ENCODE measurements at places on chromosomes 6 and 20. TPM values are rescaled to one million over a fixed set of nuclear protein-coding genes. Genes with fewer than 3 reads are reported as not detected.

The TUBB2B gene
- 0.46 TPM for total RNA-seq

The RAD21L1 gene
- not detected for total RNA-seq

The NKX2-2 gene
- not detected for total RNA-seq

The KIZ gene
- 16.2 TPM for total RNA-seq

The TRPC4AP gene
- total RNA-seq, result 67.6 TPM

The TNF gene
- 2.4 TPM for total RNA-seq

The SMIM8 gene
- total RNA-seq, result 9.5 TPM

The C20orf202 gene
- 0.64 TPM for total RNA-seq

The NHLRC1 gene
- total RNA-seq, result 2.3 TPM

The CALHM4 gene
- total RNA-seq, result not detected

The TBXT gene
- not detected for total RNA-seq

The HSP90AB1 gene
- 660 TPM for total RNA-seq

The DZANK1 gene
- total RNA-seq, result 2.7 TPM

The IP6K3 gene
- 4.6 TPM for total RNA-seq

The GLP1R gene
- total RNA-seq, result not detected

The TSPO2 gene
- total RNA-seq, result not detected

DNA sequence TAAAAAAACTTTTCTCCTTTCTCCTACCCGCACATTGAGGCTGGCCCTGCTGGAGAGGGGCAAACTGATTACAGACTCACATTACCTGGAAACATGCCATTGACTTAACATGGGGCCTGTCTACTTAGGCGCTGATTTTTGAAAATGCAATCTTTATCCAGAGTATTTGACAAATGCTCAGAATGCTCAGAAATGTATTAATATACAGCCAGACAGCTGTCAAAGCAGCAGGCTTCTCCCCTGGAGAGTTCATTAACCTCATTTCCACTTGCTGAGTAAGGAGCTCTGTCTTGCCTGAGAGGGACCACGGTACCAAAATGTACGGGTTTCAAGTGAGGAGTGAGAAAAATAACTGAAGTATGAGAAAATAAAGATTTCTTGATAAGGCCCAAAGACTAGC lies 95.7 kb downstream of the PAX1 start:
- DNase-seq, result no peak

DNA sequence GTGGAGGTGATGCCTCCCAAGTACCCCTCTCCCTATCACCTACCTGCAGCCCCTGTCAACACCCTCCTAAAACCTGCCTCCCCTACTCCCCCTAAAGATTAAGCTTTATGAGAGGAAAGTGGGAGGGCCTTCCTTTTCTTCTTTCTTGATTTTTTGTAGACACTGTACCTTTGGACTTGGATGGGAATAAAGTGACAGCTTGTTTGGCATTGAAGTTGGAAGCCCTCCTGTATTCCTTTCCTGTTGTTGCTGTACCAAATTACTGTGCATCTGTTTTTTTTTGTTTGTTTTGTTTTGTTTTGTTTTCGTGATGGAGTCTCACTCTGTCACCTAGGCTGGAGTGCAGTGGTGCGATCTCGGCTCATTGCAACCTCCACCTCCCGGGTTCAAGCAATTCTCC lies 99.3 kb upstream of the NFATC2 start:
- no peak for DNase-seq

GRCh38 chr20:44224637-44225036 lies 14.1 kb upstream of the OSER1 start:
- no peak for DNase-seq

- no peak for DNase-seq
Observed at GRCh38 chr6:102474041-102474807, 1080.7 kb downstream of the GRIK2 start.

DNA sequence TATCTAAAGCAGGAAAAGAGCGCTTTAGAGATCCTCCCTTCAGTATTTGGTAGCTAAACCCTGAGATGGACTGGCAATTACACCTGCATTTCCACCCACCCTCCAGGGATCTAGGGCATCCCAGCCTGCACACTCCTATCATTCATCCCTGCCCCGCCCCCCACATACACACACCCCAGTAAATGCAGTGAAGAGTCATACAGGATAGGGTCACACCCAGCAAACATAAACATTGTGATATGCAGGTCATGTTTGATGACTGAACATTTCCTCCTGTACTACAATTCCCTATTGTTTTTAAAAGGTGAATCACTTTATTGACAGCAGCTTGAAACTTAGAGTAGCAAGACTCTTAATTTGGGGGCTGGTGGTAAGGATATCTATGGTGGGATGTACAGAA lies 112.9 kb downstream of the FOXO3 start:
- no peak for DNase-seq

- DNase-seq, result no peak
Observed at GRCh38 chr6:77106992-77107391, 356.3 kb downstream of the HTR1B start.

DNA sequence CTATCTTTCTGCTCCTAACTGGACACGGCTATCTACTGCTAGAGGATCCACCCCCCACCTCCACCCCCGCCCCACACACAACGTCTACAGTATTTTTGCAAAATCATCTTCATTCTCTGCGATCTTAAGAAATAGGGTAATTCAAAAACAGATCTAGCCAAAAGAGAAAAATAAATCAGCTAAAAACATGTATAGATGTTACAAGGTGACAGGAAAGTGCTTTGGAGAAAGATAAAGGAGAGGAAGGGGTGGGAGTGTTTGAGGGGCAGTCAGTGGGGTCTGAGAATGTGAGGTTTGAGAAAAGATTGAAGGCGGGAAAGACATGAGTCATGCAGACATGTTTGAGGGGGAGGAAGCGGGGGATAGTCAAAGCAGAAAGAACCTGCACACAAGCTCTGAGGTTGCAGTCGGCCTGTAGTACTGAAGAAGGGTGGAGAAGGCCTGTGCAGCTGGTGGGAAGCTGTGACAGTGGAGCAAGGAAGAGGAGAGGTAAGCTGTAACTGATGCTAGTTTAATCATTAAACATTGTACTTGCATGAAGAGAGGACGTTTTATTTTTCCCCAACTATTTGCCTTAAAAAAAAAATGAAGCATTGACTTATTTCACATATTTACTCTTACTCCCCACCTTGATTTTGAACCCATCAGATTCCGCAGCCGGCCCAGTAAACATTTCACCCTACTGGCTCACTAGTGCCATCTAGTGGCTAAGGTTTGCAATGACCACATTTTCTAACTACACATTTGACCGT lies 332.6 kb downstream of the ADGRB3 start:
- DNase-seq, result peak; percentile 63

DNA sequence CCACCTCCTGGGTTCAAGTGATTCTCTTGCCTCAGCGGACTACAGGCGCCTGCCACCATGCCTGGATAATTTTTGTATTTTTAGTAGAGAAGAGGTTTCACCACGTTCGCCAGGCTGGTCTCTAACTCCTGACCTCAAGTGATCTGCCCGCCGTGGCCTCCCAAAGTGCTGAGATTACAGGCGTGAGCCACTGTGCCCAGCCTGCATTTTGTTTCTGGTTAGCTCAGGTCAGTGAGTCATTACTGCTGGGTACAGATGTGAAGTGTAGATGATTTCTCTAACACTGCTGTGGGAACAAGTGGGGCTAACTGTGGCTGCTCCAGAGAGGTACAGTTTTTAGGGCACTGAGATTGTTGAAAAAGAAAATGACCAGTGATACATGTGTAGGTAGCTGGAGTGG lies 188.6 kb downstream of the PRL start:
- no peak for DNase-seq

GRCh38 chr20:31721408-31722256 lies 1.0 kb downstream of the BCL2L1 start:
- DNase-seq, result peak; percentile 67

- DNase-seq, result no peak
Observed at GRCh38 chr20:33318096-33318429, 35.0 kb downstream of the BPIFB1 start.

DNA sequence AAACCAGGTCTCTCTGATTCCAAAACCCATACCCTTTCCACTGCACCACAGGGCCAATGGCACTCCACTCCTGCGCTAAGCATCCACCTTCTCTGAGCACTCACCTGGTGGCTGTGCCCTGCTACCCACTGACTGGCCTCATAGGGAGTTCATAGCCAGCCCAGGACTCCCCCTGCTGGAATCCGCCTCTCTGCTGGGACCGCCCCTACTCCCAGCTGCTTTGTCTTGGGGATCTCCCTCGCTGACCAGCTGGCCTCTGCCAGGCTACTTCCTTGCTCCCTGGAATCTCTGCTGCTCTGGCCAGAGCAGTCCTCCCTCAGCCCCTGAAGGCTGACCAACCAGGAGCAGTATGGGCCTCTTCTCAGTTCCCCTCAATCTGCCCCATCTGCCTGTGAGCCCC lies 129.7 kb downstream of the FAXC start:
- no peak for DNase-seq

GRCh38 chr20:35171753-35172433 lies at the start of gene PROCR:
TSS of gene PROCR (plus strand) at chr20:35172072. CDS start at chr20:35172155, 83 bp downstream.
- peak; percentile 87 for DNase-seq

DNA sequence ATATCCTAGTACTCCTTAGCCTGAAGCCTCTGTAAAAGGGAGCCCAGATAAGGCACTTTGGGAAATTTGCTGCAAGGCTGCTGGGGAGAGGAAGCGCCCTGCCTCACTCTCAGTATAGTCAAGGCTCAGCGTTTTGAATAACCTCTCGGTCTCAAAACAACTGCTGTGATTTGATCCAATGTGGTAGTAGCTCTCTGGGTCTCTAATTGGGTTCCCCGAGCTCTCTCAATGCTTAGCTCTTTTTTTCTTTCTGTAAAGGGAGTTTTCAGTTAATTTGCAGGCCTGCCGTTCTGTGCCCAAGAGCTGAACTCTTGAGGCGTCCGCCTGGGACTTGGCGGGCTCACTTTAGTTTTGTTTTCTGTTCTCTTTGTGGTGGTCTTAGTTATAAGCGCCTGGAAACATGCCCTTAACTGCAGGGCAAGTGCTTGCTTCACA lies 41.2 kb downstream of the ZHX3 start:
- DNase-seq, result no peak

GRCh38 chr6:104995989-104996617 lies 39.2 kb downstream of the LIN28B start:
- DNase-seq, result no peak

DNA sequence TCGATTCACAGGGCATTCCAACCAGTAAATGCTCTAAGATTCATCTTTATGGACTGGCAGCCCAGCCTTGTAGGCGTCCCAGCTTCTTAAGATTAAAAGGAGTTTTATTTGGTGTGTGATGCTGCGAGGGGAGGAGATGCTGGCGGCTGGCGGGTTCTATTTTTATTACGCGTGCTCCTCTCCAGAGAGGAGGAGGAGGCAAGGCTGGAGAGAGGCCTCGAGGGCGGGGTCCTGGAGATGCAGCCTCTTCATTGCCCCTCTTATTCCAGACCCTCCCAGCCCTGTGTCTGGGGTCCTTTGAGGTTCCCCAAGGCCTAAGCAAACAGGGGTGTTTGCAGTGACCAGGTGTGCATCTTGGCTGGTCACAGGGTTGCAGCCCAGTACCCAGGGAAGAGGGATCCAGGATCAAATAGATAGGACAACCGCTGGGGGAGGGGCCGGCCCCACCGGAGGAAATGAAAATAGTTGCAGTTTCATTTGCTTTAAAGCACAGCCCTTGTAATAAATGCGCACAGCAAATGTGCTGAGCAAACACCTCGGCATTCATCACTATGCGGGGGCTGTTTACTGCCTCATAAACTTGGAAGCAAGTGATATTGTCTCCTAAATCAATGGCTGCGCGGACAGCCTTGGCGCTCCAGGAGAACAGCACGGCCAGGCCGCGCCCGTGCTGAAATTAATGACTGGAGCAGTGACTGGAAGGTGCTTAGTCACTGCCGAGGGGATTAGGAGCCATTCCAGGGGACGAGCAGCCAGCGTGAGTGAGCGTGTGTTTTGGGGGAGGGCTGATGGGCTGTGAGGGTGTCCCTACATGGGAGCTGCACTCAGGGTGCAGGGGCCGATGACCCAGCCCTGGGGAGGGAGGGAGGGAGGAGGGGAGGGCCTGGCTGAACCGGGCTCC lies 83.0 kb downstream of the TMEM242 start:
- DNase-seq, result peak; percentile 59

DNA sequence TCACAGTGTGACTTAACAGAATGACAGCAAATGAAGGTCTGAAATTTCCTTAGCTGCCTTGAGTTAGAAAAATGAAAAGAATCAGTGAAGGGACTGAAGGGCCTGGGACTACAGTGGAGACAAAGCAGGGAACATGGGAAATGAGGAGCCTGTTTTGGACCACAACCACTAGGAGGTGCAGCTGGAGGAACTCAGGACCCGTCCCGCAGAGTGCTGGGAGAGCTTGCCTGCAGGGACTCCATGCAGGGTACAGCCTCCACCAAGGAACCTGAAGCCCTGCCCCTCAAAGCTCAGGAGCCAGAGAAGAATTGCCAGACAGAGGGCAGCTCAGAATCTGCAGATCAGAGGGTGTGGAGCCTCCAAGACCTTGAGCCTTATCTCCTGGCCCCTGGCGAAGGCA lies 50.7 kb downstream of the LRFN2 start:
- DNase-seq, result no peak

- peak; percentile 66 for DNase-seq
Observed at GRCh38 chr6:110039981-110040383, 61.9 kb downstream of the GPR6 start.

GRCh38 chr6:83536034-83536646 lies 23.8 kb downstream of the PRSS35 start:
- no peak for DNase-seq

GRCh38 chr6:14172562-14172961 lies 55.0 kb downstream of the CD83 start:
- DNase-seq, result no peak

DNA sequence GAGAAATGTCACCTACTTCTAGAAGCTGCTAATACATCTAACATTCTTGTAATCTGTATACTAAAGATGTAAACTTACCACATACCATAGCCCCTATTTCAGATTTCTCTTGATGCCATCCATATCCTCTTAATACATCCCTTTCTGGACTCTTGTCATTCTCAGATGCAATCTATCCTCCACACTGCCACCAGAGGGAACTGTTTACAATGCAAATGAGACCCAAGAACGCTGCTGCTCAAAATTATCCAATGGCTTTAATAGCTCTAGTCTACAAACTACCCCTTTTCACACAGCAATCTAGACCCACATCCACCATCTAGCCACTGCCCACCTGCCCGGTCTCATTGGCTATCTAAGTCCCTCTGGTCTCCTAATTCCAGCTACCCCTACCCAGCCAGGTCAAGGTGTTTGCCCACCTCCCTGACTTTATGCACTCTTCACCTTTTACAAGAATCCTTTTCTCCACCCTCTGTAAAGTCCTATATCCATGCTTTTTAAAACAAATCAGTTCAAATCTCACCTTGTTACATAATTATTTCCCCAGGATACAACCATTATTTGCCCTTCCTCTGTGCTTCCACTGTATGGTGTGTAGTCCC lies 14.8 kb downstream of the FAXC start:
- DNase-seq, result no peak

- DNase-seq, result no peak
Observed at GRCh38 chr6:137892271-137892708, 25.2 kb downstream of the TNFAIP3 start.

DNA sequence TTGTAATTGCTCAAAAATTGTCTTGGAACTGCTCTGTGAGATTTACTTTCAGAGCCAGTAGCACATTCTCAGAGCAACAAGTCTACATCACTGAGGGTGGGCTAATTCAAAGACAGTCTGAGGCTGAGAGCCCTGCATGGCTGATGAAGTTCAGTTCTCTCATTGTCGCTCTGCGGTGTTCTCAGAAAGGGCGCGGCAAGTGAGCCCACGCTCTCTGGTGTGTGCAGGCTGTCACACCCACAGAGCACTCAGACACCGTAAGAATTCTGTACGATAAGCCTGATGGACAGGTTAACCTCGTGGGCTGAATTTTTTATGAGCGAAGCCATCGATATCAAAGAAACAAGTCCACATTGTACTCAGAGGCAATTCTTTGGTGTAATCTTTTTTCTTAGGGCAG lies 557.8 kb downstream of the HACE1 start:
- DNase-seq, result no peak

- DNase-seq, result no peak
Observed at GRCh38 chr6:78599526-78599925, 267.8 kb upstream of the IRAK1BP1 start.

Data from upper lobe of right lung (tissue), 1 donor.